Myocyte (in vitro differentiated cells): ENCODE measurements at places on chromosomes 7 and 10. TPM values are rescaled to one million over a fixed set of nuclear protein-coding genes. Genes with fewer than 3 reads are reported as not detected.

GRCh38 chr10:86085136-86085535 lies 281.5 kb downstream of the GRID1 start:
- DNase-seq, result no peak

Gene ZSCAN25
- total RNA-seq, result 11.2 and 13.7 TPM in 2 replicates

Gene AHCYL2
- total RNA-seq, result 20.4 and 31.6 TPM in 2 replicates

Gene ANKRD30A
- not detected in 2 replicates for total RNA-seq

- no peak for DNase-seq
These were observed 62.8 kb downstream of the PKD1L1 start for GRCh38 chr7:47885309-47885986.

Gene NEUROG3
- total RNA-seq, result 0.27 TPM in 1 of 2 replicates, not detected in the other

DNA sequence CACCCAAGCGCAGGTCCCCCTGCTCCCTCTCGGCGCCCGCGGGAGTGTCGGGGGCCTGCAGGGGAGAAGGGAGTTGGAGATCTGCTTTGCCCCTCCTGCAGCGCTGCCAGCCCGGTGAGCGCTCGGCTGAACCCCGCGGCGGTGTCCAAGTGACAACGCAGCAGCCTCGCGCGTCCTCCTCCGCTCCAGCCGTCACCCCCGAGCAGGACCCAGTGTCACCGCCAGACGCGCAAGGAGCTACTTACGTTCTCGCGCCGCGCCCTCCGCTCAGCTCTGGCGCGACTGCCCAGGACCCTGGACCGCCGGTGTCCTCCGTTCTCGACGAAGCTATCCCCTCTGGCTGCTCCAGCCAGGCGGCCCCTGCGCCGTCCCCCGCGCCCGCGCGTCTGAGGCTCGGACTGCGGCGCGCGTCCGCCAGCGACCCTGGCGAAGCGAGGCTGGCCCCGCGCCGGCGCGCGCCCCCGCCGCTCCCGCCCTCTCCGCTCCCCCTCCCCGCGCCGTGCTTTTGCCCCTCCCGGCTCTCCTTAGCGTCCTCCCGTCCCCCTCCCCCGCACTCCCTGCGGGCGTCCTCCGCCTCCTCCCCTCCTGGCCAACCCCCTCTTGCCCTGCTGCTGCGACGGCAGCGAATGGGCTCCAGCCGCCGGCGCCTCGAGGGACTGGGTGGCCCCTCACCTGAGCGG lies at the start of gene NRCAM:
TSS of gene NRCAM (minus strand) at position 439 of the 680 bp plus-strand sequence. CDS start 216,372 bp downstream, outside the sequence.
- peak; percentile 73 for DNase-seq

Gene CYP3A7
- total RNA-seq, result 0.29 and 0.47 TPM in 2 replicates

Gene IKZF1
- not detected in 2 replicates for total RNA-seq

GRCh38 chr10:43982250-43982649 lies 333.6 kb upstream of the ZNF32 start:
- no peak for DNase-seq

DNA sequence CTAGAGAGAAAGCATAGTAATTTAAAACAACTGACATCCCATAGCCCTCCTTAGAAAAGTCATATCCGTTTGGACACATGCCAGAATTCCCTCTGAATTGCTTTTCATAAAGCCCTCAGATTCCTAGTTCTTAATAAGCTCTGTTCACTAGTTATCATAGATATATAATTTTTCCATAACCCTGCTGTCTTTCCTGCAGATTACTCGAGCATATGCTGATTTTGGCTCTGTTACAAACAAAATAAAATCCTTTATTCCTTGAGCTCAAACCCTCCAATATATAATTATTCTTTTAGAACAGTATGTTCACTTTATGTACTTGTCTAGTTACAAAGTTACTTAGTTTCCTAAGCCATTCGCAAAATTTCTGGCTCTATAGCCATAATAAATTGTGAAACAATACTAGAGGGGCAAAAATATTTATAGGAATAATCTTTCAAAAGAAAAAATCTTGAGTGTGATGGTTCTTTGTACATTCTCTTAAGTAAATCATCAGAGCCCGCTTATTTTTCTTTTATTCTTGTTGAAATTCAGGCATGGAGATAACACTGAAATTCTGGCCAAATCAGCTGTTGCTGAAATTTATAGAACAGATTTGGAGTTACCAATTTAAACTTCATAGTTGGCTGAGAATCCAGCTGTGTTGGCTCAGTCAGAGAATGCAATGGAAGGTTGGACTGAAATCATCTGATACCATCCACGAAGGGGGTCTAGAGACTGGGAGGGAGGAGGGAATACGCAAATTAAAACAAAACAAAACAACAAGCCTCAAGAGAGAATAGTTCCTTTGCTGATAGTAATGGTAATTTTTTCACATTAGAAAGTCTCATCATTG lies 146.1 kb upstream of the TMEM196 start:
- peak; percentile 20 for DNase-seq

DNA sequence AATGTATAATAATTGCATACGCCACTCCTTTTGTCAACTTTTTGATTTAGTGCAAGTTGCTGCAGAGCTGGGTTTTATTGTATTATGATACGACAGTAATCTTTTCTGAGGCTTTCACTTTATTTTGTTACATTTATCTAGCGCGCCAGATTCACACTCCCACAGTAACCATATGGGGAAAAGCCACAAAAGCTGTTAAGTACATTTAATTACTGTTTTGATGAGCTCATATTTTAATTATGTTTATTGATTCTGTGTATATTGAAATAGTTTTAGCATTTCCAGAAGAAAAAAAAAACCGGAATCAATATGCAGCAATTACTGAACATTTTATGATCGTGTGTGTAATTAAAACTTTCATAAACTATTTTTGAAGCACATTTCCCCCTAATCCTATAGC lies 118.5 kb downstream of the RAB11FIP2 start:
- no peak for DNase-seq

- no peak for DNase-seq
These were observed 5.6 kb upstream of the AHR start for GRCh38 chr7:17292843-17293242.

DNA sequence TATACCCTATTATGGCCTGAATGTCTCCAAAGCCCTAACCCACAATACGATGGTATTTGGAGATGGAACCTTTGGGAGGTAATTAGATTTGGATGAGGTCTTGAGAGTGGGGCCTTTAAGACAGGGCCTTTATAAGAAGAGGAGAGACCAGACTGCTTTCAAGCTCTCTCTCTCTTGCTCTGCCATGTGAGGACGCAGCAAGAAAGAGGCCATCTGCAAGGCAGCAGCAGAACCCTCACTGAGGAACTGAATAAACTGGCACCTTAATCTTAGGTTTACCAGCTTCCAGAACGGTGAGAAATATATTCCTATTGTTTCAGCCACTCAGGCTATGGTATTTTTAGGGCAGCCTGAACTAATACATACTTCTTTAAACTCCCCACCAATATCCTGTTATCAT lies 2.0 kb upstream of the GNAI1 start:
- DNase-seq, result no peak

Gene SYT15B
- not detected in 2 replicates for total RNA-seq

DNA sequence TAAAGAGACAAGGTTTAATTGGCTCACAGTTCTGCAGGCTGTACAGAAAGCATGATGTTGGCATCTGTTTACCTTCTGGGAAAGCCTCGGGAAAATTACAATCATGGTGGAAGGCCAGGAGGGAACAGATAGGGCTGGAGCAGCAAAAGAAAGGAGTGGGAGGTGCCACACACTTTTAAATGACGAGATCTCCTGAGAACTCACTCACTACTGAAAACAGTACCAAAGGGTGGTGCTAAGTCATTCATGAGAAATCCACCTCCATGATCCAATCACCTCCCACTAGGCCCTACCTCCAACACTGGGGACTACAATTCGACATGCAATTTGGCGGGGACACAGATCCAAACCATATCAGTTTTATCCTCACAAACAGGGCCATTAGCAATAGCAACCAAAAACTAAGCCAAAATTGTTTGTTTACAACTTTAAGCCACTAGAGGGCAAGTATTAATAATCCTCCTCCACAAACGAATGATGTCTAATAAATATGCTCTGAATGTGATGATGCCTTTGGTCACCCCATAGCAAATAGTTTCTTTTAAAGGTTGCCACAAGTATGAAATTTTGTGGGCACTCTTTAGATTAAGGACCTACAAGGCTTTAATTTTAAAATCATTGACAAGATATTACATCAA lies 129.2 kb upstream of the NRBF2 start:
- DNase-seq, result peak; percentile 2

Gene PRKG1
- total RNA-seq, result 14.8 and 26.7 TPM in 2 replicates
